ENCODE measurements at places on chromosomes 4 and X. TPM values are rescaled to one million over a fixed set of nuclear protein-coding genes. Genes with fewer than 3 reads are reported as not detected.

The CABS1 gene
- not detected for total RNA-seq

The PTTG2 gene
- total RNA-seq, result 6.9 TPM

The CLNK gene
- total RNA-seq, result not detected

The NXF2B gene
- total RNA-seq, result not detected

The GSX2 gene
- total RNA-seq, result not detected

The GDPD2 gene
- not detected for total RNA-seq

The CSAG2 gene
- total RNA-seq, result not detected

The RNF175 gene
- total RNA-seq, result 0.99 TPM

The UGT2A1 gene
- total RNA-seq, result not detected

The TCEANC gene
- total RNA-seq, result 2.6 TPM

The ARMCX1 gene
- total RNA-seq, result 49.1 TPM

The PLXNB3 gene
- total RNA-seq, result 38.1 TPM

The LNX1 gene
- 4.6 TPM for total RNA-seq

The CENPVL3 gene
- not detected for total RNA-seq

The PCYT1B gene
- total RNA-seq, result 2.2 TPM

The GPR173 gene
- total RNA-seq, result 5.6 TPM

The PABPC4L gene
- 1.8 TPM for total RNA-seq

The MAGED4 gene
- total RNA-seq, result 0.27 TPM

The FOXR2 gene
- total RNA-seq, result not detected

The ABLIM2 gene
- 4.1 TPM for total RNA-seq

The HELT gene
- total RNA-seq, result not detected

The S100G gene
- not detected for total RNA-seq

The CCDC149 gene
- total RNA-seq, result 16.1 TPM

The ARSD gene
- total RNA-seq, result 10.0 TPM

The ARR3 gene
- total RNA-seq, result not detected

The TSPAN7 gene
- 17.4 TPM for total RNA-seq

The AFF2 gene
- 1.7 TPM for total RNA-seq

The C4orf54 gene
- 0.14 TPM for total RNA-seq

The MAGEA4 gene
- total RNA-seq, result not detected

The FRAS1 gene
- 22.4 TPM for total RNA-seq
